ENCODE measurements at places on chromosomes 2 and 18. TPM values are rescaled to one million over a fixed set of nuclear protein-coding genes. Genes with fewer than 3 reads are reported as not detected.

- no peak overlapping the region for H3K27ac ChIP-seq
- no peak overlapping the region for H3K4me3 ChIP-seq
- no peaks in the 10 kb centered on the region for H3K27me3 ChIP-seq
- H3K4me1 ChIP-seq = no peaks in the 10 kb centered on the region
Measured at GRCh38 chr2:75798569-75798968, 87.9 kb upstream of the GCFC2 start.

DNA sequence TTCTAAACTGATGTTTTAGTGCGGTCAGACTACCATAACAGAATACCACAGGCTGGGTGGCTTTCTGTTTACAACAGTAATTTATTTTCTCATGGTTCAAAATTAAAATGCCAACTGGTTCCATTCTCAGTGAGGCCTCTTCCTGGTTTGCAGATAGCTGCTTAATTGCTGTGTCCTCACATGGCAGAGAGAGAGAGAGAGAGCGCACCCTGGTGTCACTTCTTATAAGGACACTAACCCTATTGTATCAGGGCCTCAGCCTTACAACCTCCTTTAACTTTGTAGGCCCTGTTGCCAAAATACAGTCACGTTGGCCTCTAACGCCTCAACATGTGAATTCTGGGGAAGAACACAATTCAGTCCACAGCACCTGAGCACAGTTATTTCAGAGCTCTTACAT lies 37.5 kb upstream of the ZNF385B start:
- no peaks in the 10 kb centered on the region for H3K36me3 ChIP-seq
- no peak overlapping the region for H3K27ac ChIP-seq
- H3K27me3 ChIP-seq = no peaks in the 10 kb centered on the region
- H3K4me3 ChIP-seq = no peak overlapping the region
- no peaks in the 10 kb centered on the region for H3K4me1 ChIP-seq

GRCh38 chr2:70850925-70851324 lies 15.3 kb upstream of the CD207 start:
- no peaks in the 10 kb centered on the region for H3K36me3 ChIP-seq
- no peaks in the 10 kb centered on the region for H3K4me1 ChIP-seq
- no peak for DNase-seq
- no peak overlapping the region for H3K4me3 ChIP-seq

GRCh38 chr2:232328032-232328422 lies 50.5 kb upstream of the ALPP start:
- no peaks in the 10 kb centered on the region for H3K4me1 ChIP-seq
- no peak overlapping the region for H3K27ac ChIP-seq
- H3K4me3 ChIP-seq = no peak overlapping the region
- H3K27me3 ChIP-seq = no peaks in the 10 kb centered on the region

DNA sequence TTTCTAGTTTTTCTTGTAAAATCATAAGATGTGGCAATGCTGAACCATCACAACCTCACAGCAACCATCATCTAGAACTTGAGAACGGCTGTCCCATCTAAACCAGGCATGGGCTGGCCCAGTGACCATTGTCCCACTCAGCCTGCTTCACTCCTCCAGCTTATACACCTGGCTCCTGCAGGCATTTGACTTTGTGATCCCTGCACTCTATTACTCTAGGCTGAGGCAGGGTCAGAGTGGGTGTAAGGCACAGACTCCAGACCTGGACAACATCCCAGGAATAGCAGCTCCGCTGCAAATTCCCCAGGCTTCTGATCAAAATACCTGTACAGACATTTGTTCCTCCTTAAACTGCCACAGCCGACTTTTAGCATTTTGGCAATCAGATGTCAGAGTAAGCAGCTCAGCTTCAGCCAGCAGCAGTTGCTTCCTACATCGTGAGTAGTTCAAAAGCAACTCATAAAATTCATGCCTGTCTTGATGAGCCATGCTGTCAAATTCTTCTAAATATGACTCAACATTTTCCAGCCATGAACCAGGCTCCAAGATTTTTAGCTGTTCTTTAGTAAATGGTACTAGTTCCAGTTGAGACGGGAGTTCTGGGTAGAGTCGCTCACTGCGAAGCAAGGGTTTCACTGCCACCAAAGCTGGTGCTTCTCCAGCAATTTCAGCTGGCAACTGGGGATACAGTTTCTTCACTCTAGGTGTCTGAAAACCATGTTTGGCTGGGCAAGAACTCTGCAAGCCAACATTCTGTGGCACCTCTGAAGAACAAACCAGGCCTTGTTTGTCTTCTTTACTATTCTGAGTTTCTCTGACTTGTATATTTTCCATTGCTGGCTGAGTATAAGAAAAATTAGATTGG lies 12.8 kb downstream of the EPG5 start:
- peak; percentile 79 for DNase-seq
- no peaks in the 10 kb centered on the region for H3K4me1 ChIP-seq
- H3K4me3 ChIP-seq = no peak overlapping the region
- no peak overlapping the region for H3K27ac ChIP-seq
- peaks cover 48% of the 10 kb centered on the region for H3K36me3 ChIP-seq

DNA sequence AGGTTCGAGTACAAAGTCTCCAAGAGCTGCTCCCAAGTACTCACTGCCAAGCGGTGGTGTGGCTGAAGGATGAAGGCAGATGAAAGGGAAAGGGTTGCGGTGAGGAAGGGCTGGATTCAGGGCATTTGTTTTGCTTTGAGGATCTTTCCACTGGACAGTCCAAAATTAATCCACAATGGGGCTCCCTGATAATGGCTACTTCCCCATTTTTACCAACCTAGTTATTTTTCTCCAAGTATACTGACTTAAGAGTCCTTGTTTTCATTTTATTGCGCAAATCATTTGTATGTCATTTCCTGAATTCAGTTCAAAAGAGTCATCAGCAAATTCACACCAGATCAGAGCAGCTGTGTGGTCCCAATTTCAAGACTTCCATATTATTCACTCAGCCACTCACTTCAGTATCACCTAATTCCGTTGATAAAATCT lies 464 bp upstream of the SESTD1 start:
- H3K27me3 ChIP-seq = no peaks in the 10 kb centered on the region
- DNase-seq = no peak
- peak overlapping the region; percentile 87 for H3K27ac ChIP-seq
- H3K4me3 ChIP-seq = peak overlapping the region; percentile 86

GRCh38 chr2:70069049-70069448 lies 18.2 kb upstream of the PCBP1 start:
- H3K4me1 ChIP-seq = no peaks in the 10 kb centered on the region
- no peak for DNase-seq
- H3K27me3 ChIP-seq = no peaks in the 10 kb centered on the region
- no peak overlapping the region for H3K4me3 ChIP-seq
- H3K36me3 ChIP-seq = no peaks in the 10 kb centered on the region

GRCh38 chr2:69641887-69642708 lies 1.4 kb downstream of the AAK1 start:
- H3K27me3 ChIP-seq = no peaks in the 10 kb centered on the region
- H3K4me3 ChIP-seq = peak overlapping the region; percentile 98
- peak overlapping the region; percentile 61 for H3K27ac ChIP-seq
- peaks cover 44% of the 10 kb centered on the region for H3K4me1 ChIP-seq
- no peaks in the 10 kb centered on the region for H3K36me3 ChIP-seq
- no peak for DNase-seq

DNA sequence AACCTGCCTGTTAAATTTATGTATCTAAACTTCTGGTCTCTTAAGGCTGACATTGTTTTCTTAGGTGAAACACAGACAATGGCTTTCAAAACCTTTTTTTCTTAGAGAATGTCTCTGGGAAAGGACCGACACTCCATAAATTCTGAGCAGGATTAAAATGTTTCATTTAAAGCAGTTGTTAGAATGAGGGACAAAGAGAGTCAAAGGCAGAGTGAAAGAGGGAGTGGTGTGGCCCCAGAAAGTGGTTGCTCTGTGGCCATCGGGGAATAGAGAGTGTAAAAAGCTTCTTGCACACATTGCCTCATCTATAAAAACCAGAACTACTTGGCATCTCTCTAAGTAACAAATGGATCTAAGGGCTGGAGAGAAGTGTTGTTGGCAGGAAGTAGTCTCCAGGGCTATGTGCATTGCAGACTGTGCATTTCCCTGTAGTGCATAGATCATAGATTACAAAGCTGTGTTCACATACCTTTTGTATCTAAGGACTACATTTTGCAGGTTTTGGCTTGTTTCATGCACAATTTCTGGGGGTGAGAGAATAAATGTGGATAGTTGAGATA lies 3.6 kb downstream of the RPRM start:
- H3K36me3 ChIP-seq = no peaks in the 10 kb centered on the region
- DNase-seq = no peak
- no peak overlapping the region for H3K4me3 ChIP-seq
- peaks cover 8% of the 10 kb centered on the region for H3K4me1 ChIP-seq
- peaks cover 37% of the 10 kb centered on the region for H3K27me3 ChIP-seq

DNA sequence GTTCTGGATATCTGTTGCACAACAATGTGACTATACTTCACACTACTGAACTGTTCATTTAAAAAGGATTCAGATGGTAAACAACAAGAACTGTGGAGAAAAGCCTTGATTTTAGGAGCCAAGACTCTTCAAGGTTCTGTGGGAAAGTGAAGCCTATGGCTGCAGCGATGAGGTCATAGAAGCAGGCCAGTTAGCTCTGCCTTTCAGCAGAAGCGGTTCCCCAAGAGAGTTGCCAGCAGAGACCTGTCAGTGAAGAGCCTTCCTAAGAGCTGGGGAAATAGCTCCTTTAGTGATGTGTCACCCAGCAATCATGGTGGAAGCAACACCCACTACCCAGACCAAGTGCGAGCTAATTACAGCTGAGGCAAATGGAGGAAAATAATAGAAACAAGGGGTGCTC lies 346.5 kb upstream of the ETAA1 start:
- H3K27ac ChIP-seq = no peak overlapping the region
- H3K36me3 ChIP-seq = no peaks in the 10 kb centered on the region
- H3K4me3 ChIP-seq = no peak overlapping the region
- H3K4me1 ChIP-seq = peaks cover 6% of the 10 kb centered on the region
- DNase-seq = no peak

GRCh38 chr18:62784966-62785413 lies 69.6 kb downstream of the PHLPP1 start:
- H3K4me1 ChIP-seq = peaks cover 13% of the 10 kb centered on the region
- no peak overlapping the region for H3K4me3 ChIP-seq
- no peak overlapping the region for H3K27ac ChIP-seq
- no peak for DNase-seq
- H3K36me3 ChIP-seq = no peaks in the 10 kb centered on the region
- no peaks in the 10 kb centered on the region for H3K27me3 ChIP-seq

DNA sequence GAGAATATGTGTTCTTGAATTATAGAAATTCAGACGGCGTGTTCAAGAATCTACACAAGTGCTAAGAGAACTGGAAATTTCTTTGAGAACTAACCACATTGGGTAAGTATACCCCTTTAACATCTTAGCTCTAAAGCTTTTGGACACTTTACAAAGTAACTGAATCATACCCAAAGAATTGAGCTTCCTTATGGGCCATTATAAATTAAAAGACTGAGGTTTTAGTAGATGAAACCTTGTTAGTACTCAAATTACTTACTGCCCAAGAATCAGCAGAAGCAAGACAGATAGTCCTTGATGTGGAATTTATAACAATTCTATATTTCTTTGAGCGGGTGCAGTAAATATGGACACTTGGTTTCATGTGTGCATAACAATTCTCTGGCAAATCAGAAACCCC lies 168.3 kb downstream of the PRPF40A start:
- H3K27me3 ChIP-seq = no peaks in the 10 kb centered on the region
- H3K4me3 ChIP-seq = no peak overlapping the region

- no peaks in the 10 kb centered on the region for H3K27me3 ChIP-seq
- H3K4me3 ChIP-seq = no peak overlapping the region
- peak; percentile 70 for DNase-seq
- peak overlapping the region; percentile 12 for H3K27ac ChIP-seq
- H3K4me1 ChIP-seq = peaks cover 1% of the 10 kb centered on the region
- H3K36me3 ChIP-seq = peaks cover 19% of the 10 kb centered on the region
Measured at GRCh38 chr2:127707890-127708648, 6.8 kb downstream of the SFT2D3 start.

DNA sequence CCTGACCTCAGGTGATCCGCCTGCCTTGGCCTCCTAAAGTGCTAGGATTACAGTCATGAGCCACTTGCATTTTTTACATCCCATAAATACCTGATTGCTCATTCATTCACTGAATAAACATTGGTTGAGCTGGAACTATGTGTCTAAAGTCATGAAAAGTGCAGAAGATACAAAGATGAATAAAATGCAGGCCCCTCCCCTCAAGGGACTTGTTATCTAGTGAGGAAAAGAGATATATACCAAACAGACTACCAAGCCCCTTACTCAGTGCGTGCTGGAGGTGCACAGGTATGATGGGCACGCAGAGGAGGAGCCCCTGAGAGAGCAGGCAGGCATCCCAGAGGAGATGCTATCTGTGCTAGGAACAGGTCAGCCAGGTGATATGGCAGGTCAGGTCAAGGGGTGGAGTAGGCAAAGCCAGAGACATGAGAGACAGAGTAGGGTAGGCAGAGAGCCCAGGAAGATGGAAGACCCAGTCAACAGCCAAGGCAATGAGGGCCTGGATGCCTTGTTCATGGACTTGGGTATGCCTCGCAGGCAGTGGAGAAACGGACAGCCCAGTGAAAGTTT lies 7.7 kb downstream of the FHL2 start:
- H3K36me3 ChIP-seq = peaks cover 53% of the 10 kb centered on the region
- H3K4me3 ChIP-seq = no peak overlapping the region
- no peak for DNase-seq
- no peaks in the 10 kb centered on the region for H3K27me3 ChIP-seq
- H3K4me1 ChIP-seq = peaks cover 22% of the 10 kb centered on the region
- peak overlapping the region; percentile 68 for H3K27ac ChIP-seq

GRCh38 chr18:74436158-74436769 lies 20.8 kb downstream of the DIPK1C start:
- no peaks in the 10 kb centered on the region for H3K36me3 ChIP-seq
- H3K27me3 ChIP-seq = no peaks in the 10 kb centered on the region
- DNase-seq = no peak
- H3K4me3 ChIP-seq = no peak overlapping the region

GRCh38 chr2:152173831-152174230 lies 1.7 kb downstream of the STAM2 start:
- H3K4me3 ChIP-seq = no peak overlapping the region
- peaks cover 4% of the 10 kb centered on the region for H3K4me1 ChIP-seq
- H3K27me3 ChIP-seq = no peaks in the 10 kb centered on the region
- no peaks in the 10 kb centered on the region for H3K36me3 ChIP-seq

The ADD2 gene
- total RNA-seq = 16.0 TPM

The C2orf80 gene
- total RNA-seq = not detected

The ZRANB3 gene
- total RNA-seq = 8.8 TPM

The FARSB gene
- total RNA-seq = 10.6 TPM

The SPC25 gene
- 3.3 TPM for total RNA-seq

The MOGAT1 gene
- not detected for total RNA-seq

The MPHOSPH10 gene
- total RNA-seq = 20.8 TPM

The CIAO1 gene
- 117 TPM for total RNA-seq

The ACMSD gene
- total RNA-seq = not detected

The CPLX4 gene
- not detected for total RNA-seq

The UGT1A4 gene
- not detected for total RNA-seq

The ABCG5 gene
- total RNA-seq = not detected

All from cardiac muscle cell (in vitro differentiated cells and primary cell).